ENCODE measurements at places on chromosomes 5 and 9. TPM values are rescaled to one million over a fixed set of nuclear protein-coding genes. Genes with fewer than 3 reads are reported as not detected.
A peak's percentile ranks its signal among the peaks of the same experiment; 100 is the strongest.

- no peak for DNase-seq
Observed at GRCh38 chr5:124936626-124936933, 190.1 kb upstream of the ZNF608 start.

DNA sequence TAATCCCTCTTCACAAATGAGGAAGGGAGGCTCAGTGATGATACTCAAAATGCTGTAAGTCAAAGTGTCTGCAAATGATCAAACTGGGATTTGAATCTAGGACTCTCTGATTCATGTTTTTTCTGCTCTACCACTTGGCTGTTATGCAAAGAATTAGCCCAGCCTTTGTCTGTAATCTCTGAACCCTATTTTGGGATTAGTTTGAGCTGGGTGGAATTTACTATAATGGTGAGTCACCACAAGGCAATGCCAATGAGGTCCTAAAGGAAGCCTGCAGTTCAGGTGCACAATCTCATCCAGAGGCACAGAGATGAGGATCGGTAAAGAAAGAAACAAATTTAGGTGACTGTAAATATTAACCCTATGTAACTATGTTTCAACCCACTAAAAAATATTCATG lies 29.2 kb downstream of the RFK start:
- DNase-seq, result no peak

GRCh38 chr5:56233230-56233629 lies at the start of gene ANKRD55:
Gene ANKRD55, minus strand, starts transcription at chr5:56233330. Its CDS starts 417 bp downstream, at chr5:56232913.
- no peak for DNase-seq

DNA sequence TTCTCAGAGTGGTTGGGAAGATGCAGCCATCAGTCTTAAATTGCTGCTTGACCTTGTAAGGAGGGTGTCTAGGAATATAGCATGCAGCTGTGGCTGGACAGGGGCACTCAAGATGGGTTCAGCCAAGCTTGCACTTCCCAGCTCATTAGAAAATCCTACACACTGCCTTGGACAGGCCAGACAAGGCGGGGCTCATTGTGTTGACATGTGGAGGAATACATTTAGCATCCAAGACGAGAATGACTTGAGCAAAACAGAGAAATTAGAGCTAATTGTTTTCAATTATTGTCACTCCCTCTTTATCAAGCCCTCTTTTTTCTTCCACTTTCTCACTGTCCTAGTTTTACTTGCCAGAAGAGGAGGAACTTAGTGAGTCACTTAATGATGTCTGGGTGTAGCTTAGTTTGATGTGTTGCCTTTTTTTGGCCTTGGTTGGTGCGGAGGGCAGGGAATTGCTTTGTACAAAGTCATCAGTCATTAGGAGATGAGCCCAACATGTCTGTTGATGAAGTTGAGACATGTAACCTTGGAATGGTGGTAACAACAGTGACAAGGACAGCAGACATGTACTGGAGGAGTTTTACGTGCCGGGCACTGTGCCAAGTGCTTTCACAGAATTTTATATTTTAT lies 1219.3 kb upstream of the WWC1 start:
- peak; percentile 56 for DNase-seq

- DNase-seq, result no peak
Observed at GRCh38 chr5:138246334-138246733, 28.1 kb downstream of the GFRA3 start.

GRCh38 chr5:140305471-140305870 lies 2.6 kb upstream of the PFDN1 start:
- no peak for DNase-seq

GRCh38 chr5:177994561-177995190 lies 1.4 kb downstream of the PROP1 start:
- no peak for DNase-seq

The BTNL3 gene
- total RNA-seq, result 0.18 TPM

DNA sequence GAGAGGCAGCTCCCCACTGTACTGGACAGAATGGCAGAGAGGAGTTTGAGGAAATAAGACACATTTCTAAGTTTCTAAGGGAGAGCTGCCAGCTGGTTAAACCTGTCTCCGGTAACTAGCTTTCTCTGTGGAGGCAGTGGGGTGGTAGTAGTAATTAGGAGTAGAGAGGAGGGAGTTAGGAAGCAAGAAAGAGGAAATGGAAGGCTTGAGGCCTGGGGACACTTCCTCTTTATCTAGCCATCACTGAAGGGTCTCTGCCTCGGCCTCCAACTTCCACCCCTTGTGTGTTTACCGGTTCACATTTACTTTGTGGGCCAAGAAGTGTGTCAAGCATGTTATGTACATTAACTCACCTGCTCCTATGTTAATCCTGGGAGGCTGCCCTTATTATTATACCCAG lies 462.2 kb upstream of the DMAC1 start:
- DNase-seq, result no peak

DNA sequence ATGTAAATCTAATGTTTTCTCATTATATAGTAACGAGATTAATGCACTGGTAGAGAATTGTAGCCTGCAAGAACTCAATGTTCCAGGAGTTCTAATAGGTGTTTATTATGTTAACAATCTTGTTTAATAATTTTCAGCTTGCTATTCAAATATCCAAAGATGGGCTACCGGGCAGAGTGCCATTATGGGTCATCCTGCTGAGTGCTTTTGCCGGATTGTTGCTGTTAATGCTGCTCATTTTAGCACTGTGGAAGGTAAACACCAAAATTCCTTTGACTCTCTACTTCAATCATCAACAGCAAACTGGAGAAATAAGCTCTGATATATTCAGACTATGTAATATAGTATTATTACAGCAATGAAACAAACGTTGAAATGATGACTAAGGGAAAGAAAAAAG lies 41.9 kb upstream of the ITGA2 start:
- DNase-seq, result no peak

Data from adrenal gland (tissue), 19 donors.